ENCODE measurements at places on chromosomes 4 and X.

DNA sequence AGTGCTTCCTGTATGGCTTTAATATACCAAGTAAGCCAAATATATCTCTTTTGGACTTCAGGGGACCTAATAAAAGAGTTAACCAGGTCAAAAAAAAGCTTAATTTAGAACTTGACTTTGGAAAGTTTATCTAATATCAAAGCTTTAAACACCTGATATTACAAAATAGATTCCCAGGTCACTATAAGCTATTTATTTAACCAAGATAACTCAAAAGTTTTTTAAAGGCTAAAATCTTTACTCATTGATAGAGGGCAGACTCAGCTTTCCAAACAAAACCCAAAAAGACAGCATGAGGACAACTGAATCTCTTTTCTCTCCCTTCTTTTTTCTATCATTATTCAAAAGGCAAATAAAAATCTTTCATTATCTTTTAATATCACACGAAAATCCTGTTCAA is 19.5 kb downstream of the NUDT11 start:
- no peak for DNase-seq

DNA sequence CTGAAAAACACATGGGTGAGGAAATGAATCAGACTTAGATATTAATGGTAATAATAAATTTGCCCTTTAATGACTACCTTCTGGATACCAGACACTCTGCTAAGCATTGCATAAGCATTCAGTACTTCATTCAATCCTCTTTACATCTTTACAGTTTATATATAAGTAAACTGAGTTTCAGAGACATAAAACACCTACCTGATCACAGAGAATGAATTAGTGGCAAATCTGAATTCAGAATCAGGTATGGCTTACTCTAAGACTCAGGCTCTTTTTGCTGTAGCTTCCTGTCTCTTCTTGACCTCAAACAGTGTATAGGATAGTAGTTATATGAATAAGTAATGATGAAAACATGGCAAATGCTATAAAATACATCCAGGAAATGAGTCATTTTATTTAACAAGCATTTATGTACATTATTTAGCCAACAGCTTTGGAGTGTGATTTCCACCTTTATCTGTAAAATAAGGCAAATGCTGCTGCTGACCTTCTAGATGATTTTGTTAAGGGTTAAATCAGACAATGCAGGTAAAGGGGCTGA is 83.9 kb downstream of the VEGFC start:
- DNase-seq, result no peak

- no peak for DNase-seq
These were observed at the start of gene IL15 for GRCh38 chr4:141636082-141636770. IL15 (plus strand) TSS chr4:141636583; CDS start chr4:141719465, 82,882 bp downstream.

- DNase-seq, result no peak
These were observed 123.3 kb downstream of the MBNL3 start for GRCh38 chrX:132365490-132365889.

DNA sequence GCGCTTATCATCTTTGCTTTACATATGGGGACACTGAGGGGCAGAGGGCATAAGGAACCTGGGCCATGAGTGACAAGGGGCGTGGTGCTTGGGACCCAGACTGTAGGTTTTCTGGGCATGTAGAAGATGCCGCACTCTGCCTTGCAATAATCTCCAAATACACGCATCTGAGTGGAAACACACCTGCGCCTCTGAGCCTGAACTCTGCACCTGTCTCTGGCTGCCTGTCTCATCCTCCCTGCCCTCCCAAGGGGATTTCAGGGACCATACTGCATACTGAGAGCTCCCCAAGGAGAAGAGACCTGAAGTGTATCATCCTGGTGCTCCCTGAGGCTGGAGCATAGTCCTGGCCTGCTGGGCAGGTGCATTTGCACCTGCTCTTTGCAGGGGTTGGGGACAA is 34.7 kb upstream of the ASMTL start:
- DNase-seq, result no peak

DNA sequence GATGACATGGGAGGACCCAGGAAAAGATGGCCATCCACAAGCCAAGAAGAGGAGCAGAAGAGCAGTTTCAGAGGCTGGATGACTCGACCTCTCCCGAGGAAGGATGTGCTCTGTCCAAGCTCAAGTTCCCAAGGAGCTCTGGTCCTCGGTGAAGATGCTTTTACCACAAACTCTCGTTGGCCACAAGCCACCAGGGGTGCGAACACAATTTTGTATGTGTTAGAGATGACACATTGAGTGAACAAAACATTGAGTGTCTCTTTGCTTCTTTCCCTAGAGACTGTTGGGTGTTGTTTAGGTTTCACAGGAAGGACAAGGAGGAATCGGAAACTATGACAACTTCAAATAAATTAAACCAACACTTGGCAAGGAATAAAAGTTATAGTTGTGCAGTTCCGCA is 26.3 kb downstream of the FGFBP1 start:
- no peak for DNase-seq

- no peak for DNase-seq
These were observed 58.3 kb upstream of the PACRGL start for GRCh38 chr4:20641976-20642375.

GRCh38 chrX:45824471-45824870 is 623.8 kb upstream of the DIPK2B start:
- no peak for DNase-seq

DNA sequence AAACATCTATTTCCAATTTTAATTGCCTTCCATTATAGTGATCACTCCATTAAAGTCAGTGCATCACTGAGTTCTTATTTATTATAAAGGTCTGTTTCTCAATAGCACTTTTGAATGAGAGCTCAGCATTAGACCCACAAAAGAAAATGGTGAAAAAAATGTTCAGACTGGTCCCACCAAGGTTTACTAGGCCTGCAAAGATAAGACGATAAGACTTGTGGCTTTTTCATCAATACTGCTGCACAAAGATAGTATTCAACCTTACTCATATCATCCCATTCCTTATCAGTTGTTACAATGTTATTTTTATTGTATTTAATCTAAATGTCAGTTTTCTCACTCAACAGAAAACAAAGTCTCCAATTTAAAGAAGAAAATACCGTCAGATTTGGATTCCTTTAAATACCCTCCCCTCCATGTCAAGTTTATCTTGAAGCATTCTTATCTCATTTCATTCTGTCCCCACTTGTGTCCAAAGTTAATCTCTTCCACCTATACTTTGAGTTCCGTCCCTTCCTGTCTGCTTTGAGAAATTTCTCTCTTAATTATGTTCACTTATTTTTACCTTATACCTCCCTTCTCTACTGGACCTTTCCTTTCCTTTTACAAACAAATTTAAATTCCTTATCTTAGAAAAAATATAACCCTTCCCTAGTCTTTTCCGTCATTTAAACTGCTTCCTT is 140.0 kb downstream of the GASK1B start:
- no peak for DNase-seq

GRCh38 chr4:74202062-74202586 is 44.2 kb downstream of the MTHFD2L start:
- DNase-seq, result no peak

- no peak for DNase-seq
These were observed 313.9 kb downstream of the MID1IP1 start for GRCh38 chrX:39115166-39115565.

- DNase-seq, result no peak
These were observed 32.1 kb upstream of the VEGFC start for GRCh38 chr4:176824645-176825366.

DNA sequence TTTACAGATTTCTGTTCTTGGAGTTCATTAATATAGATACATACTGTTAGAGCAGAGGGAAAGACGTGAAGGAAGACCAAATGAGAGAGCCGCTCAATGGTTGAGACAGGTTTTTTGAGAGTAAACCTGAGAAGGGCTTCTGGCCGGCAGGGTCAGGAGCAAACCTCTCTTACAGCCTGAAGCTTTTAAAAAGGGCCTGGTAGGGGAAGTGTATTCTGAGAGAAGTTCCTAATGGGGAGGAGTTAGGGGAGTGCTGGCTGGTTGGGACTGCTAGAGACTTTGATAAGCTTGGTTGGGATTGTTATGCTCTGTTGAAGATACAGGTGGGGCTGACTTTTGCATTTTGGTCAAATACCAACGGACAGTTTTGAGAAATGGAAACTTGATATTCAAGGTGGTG is 186.8 kb upstream of the PABPC4L start:
- no peak for DNase-seq

GRCh38 chr4:171473155-171473554 is 340.0 kb upstream of the GALNTL6 start:
- DNase-seq, result no peak

- DNase-seq, result no peak
These were observed 2127.3 kb upstream of the AGA start for GRCh38 chr4:179569549-179569948.

DNA sequence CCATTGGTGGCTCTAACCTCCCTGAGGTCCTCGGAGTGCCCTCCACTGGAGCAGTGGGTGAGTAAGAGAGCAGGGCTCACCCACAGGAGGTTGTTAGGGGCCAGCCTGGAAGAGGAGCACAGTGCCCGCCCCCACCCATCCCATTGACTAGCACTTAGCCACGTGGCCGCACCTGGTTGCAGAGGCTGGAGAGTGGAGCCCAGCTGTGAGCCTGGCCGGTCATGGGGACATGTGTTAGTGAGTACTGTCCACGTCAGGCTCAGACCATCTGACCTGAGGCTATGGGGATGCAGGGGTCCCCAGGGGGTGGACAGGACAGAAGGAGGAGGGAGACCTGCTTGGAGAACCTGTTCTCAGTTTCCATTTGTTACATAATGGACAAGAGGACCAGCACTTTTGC is 1.4 kb upstream of the MAN2B2 start:
- DNase-seq, result no peak

- no peak for DNase-seq
These were observed 8.4 kb downstream of the TDO2 start for GRCh38 chr4:155911905-155912304.
